ENCODE measurements at places on chromosomes 4 and X.

- DNase-seq: no peak
Measured at GRCh38 chr4:81498046-81498445, 26.3 kb upstream of the RASGEF1B start.

- DNase-seq: no peak
Measured at GRCh38 chr4:171390626-171391025, 422.6 kb upstream of the GALNTL6 start.

GRCh38 chrX:8083286-8083685, 87.8 kb downstream of the VCX2 start:
- no peak for DNase-seq

DNA sequence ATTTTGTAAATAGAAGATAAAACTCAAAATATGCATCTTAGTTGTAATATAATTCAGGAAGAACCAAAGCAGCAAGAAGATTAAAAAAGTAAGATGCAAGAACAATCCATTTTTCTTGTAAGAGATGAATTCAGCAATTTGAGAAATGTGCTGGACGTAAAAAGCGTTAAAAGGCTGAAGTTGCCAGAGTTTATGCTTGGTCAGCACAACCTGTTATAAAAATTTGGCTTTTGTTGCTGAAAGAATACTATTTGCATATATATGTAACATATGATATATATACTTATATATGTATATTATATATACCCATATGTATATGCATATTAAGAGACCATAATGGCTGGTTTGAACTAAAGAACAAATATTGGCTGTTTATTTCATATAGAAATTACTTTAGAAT, 449.6 kb upstream of the FAM241A start:
- DNase-seq: no peak

GRCh38 chr4:92234393-92235176, 69.2 kb upstream of the GRID2 start:
- DNase-seq: no peak

GRCh38 chr4:181525634-181526033, 717.6 kb upstream of the TENM3 start:
- DNase-seq: no peak

DNA sequence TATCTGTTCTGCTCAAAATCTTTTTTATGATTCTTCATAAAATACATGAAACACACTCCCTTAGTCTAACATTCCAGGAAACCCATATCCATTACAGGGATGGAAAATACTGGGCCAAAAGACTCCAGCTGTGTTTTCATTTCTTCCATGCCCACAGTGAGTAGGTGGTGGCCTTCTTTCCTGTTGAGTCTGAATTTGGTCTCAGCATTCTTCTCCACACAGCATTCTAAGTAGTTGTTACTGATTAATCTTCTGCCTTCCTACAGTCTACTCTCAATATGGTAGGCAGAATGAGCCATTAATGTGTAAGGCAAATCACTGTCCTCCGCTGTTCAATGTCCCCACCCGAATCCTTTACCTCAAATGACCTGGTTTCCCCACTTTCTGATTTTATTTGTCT, 370.6 kb upstream of the RPS6KA3 start:
- no peak for DNase-seq
